IMR-90 (cell line): ENCODE measurements at places on chromosomes 6 and 20. TPM values are rescaled to one million over a fixed set of nuclear protein-coding genes. Genes with fewer than 3 reads are reported as not detected.
A peak's percentile ranks its signal among the peaks of the same experiment; 100 is the strongest.

Gene THBD
- total RNA-seq, result under 0.01 TPM in 1 of 2 replicates, not detected in the other

DNA sequence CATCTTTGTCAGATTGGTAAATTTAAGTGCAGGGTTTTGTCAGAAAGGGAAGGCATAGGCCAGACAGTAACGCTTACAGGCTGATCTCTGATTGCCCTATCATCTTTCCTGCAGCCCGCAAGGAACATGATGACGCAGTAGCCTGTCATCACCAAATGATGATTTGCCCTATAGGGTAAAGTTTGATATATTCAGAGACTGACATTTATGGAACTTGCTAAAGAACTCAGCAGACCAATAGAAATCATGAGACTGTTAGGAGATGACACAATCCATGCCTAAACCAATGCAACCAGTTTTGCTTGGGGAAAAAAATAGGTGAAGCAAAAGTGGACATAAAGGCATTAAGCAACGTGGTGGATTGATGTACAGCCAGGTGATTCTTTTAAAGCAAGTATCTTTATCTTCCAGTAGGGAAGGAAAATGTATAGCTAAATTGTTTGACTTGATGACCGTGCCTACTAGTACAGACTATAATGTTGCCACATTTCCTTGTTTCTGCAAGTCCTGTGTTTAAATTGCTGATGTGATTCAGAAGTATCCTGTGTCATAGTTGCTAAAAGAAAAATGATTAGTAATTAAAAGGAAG lies 2.4 kb downstream of the NUS1 start:
- DNase-seq, result peak; percentile 44
- no peaks in the 10 kb centered on the region for H3K27me3 ChIP-seq
- peaks cover 5% of the 10 kb centered on the region; the same call in 1 of the 2 replicates for H3K4me1 ChIP-seq
- H3K27ac ChIP-seq, result no peak overlapping the region

GRCh38 chr6:4653141-4653540 lies 123.1 kb upstream of the CDYL start:
- no peaks in the 10 kb centered on the region for H3K4me1 ChIP-seq
- H3K27ac ChIP-seq, result no peak overlapping the region
- no peaks in the 10 kb centered on the region for H3K27me3 ChIP-seq
- no peaks in the 10 kb centered on the region for H3K36me3 ChIP-seq

Gene SAPCD1
- not detected in 2 replicates for total RNA-seq

- no peaks in the 10 kb centered on the region for H3K4me1 ChIP-seq
- H3K4me3 ChIP-seq, result no peak overlapping the region
- H3K27ac ChIP-seq, result no peak overlapping the region
- DNase-seq, result no peak
- no peaks in the 10 kb centered on the region for H3K36me3 ChIP-seq
These were observed 6.9 kb downstream of the SPDEF start for GRCh38 chr6:34549026-34549803.

Gene TFB1M
- total RNA-seq, result 22.4 and 28.1 TPM in 2 replicates

DNA sequence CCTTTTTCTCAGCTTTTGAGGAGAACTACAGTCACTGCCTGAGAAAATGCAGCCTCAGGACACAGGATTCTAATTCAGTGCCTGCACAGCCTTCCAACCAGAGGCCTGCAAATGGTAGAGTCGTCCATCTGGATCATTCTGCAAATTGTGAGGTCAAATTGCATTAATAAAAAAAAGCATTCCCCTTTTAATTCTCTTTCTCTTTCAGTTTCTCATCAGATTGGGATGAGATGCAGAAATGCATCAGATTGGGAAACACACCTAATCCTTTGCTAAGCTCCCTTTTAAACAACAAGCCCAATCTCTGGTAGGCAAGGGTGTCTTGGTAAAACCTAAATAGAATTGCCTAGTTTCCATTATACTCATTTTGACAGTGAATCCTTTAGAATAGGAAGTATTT lies 838.8 kb downstream of the MAFB start:
- DNase-seq, result no peak
- no peak overlapping the region for H3K4me3 ChIP-seq
- H3K27me3 ChIP-seq, result peaks cover 4% of the 10 kb centered on the region; the same call in 1 of the 2 replicates
- H3K27ac ChIP-seq, result no peak overlapping the region
- H3K4me1 ChIP-seq, result peaks cover 33% of the 10 kb centered on the region

GRCh38 chr6:18752278-18753068 lies 365.3 kb downstream of the RNF144B start:
- H3K36me3 ChIP-seq, result no peaks in the 10 kb centered on the region
- no peaks in the 10 kb centered on the region for H3K4me1 ChIP-seq
- H3K27ac ChIP-seq, result no peak overlapping the region
- no peak for DNase-seq
- H3K27me3 ChIP-seq, result no peaks in the 10 kb centered on the region

- no peaks in the 10 kb centered on the region for H3K4me1 ChIP-seq
- H3K4me3 ChIP-seq, result no peak overlapping the region
- H3K27ac ChIP-seq, result no peak overlapping the region
- DNase-seq, result no peak
- no peaks in the 10 kb centered on the region for H3K27me3 ChIP-seq
- H3K36me3 ChIP-seq, result no peaks in the 10 kb centered on the region
These were observed 108.4 kb upstream of the GGTLC1 start for GRCh38 chr20:24096864-24097450.

DNA sequence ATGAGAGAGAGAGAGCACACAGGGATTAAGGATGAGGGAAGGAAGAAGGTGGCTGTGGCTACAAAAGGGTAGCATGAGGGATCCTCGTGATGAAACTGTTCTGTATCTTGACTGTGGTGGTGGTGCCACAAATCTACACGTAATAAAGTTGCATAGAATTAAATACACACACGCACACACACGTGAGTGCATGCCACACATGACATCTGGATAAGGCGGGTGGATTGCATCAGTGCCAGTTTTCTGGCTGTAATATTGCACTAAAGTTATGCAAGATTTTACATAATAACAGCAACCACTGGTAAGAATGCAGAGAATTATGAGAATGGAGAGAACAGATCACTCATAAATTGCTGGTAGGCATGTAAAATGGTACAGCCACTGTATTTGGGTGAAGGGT lies 16.9 kb upstream of the STK35 start:
- DNase-seq, result no peak
- no peak overlapping the region for H3K4me3 ChIP-seq
- H3K4me1 ChIP-seq, result no peaks in the 10 kb centered on the region
- peaks cover 33% of the 10 kb centered on the region for H3K27me3 ChIP-seq
- no peak overlapping the region for H3K27ac ChIP-seq

DNA sequence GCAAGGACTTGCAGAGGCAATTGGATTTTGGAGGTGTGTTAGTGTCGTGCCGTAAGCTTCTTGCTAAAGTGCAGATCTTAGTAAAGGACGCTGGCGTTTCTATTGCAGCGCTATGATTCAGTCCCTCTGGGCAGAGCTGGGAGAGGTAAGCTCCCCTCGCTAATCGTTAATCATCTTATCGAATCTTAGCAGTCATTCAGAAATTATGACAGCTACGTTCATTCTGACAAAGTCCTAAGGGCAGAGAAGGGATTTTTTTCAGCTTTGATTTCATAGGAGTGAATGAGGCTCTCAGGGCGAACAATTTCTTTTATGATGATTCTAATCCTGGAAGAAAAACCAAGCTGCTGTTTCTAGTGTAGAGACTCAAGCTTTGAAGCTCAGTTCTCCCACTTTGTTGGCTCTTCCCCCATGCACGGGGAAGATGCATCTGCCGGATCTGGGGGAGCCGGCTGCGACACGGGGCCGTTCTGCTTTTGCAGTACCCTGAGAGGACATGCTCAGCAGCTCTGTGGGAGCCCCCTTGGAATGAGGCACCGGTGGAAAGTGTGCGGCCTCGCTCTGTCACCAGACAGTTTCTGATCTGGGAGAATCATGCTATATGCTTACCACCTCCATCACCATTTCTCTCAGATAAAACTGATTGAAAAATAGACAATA lies 79.1 kb upstream of the SLC22A23 start:
- H3K36me3 ChIP-seq, result no peaks in the 10 kb centered on the region
- H3K27me3 ChIP-seq, result peaks cover 51% of the 10 kb centered on the region
- no peak overlapping the region for H3K4me3 ChIP-seq
- no peaks in the 10 kb centered on the region for H3K4me1 ChIP-seq
